H54 (cell line): ENCODE measurements at places on chromosomes 5 and 9.

GRCh38 chr5:90233476-90233875, 176.1 kb downstream of the CETN3 start:
- no peak for DNase-seq

- DNase-seq: no peak
Measured at GRCh38 chr9:90995516-90995915, 193.9 kb downstream of the SYK start.

DNA sequence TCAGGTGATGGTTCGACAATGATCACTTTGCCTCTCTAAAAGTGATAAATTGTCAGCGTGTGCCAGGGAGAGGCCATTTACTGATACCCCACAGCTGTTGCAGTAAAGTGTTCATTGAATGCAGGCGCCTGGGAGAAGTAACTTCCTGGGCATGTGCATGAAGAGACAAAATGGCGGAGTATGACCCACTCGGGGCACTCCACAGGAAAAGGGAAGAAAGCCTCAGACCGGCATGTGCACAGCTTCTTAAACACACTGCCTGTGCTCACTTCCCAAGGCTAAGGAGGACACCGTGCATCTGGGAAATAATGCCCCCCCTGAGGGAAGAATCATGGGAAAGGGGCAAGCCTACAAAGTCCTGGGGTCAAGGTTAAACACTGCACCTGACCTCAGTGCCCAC, 329.5 kb downstream of the ICE1 start:
- no peak for DNase-seq

DNA sequence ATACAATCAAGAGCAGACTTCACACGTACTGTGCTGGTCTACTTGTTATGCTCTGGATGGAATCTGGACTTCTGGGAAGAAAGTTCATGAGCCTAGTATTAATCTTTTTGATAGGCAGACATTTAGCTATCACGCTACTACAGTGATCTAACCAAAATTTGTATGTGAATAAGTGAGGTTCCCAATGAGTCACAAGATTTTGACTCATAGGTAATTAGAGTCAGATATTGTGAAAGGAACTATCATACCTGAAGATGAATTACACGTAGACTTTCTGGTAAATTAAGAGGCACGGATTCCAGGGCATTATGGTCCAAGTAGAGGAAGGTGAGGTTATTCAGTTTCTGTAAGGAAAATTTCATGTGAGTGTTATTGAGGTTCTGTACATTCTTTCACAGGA, 18.4 kb downstream of the OGN start:
- DNase-seq: no peak

DNA sequence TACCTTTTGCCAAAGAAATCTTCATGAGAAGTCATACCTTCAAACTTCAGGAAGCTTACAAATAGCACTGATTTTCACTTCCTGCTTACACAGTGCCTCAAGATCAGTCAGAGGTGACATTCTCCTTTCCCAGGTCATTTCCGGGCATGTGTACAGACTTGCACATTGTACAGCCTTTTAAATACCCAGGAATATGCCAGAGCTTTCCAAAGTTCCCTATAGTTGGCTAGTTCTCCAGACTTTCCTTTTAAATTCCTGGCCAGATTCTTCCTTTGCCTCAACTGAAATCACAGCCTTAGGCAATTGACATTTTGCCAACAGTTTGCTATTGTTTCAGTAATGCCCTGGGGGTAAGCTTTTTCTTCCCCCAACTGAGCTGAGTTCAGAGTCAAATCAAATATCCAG, 47.2 kb downstream of the RFX3 start:
- DNase-seq: no peak
